Activated T-helper 1 cell treated with anti-CD3 and anti-CD28 coated beads, Interleukin-12 subunit alpha, Interleukin-12 subunit beta, Interleukin-2, Interleukin-4 antibody, amounts not matched to agents 30 ng/mL and 10 ng/mL and 1 ng/mL, durations not matched to agents 14 hours and 24 hours and 36 hours (primary cell): ENCODE measurements at places on chromosomes 11 and 22.

GRCh38 chr11:119816660-119817059 is 87.7 kb upstream of the NECTIN1 start:
- H3K27me3 ChIP-seq: peaks cover 7% of the 10 kb centered on the region
- DNase-seq: no peak
- no peak overlapping the region for H3K4me3 ChIP-seq
- H3K4me1 ChIP-seq: no peaks in the 10 kb centered on the region
- no peaks in the 10 kb centered on the region for H3K36me3 ChIP-seq
- no peak overlapping the region for H3K27ac ChIP-seq

DNA sequence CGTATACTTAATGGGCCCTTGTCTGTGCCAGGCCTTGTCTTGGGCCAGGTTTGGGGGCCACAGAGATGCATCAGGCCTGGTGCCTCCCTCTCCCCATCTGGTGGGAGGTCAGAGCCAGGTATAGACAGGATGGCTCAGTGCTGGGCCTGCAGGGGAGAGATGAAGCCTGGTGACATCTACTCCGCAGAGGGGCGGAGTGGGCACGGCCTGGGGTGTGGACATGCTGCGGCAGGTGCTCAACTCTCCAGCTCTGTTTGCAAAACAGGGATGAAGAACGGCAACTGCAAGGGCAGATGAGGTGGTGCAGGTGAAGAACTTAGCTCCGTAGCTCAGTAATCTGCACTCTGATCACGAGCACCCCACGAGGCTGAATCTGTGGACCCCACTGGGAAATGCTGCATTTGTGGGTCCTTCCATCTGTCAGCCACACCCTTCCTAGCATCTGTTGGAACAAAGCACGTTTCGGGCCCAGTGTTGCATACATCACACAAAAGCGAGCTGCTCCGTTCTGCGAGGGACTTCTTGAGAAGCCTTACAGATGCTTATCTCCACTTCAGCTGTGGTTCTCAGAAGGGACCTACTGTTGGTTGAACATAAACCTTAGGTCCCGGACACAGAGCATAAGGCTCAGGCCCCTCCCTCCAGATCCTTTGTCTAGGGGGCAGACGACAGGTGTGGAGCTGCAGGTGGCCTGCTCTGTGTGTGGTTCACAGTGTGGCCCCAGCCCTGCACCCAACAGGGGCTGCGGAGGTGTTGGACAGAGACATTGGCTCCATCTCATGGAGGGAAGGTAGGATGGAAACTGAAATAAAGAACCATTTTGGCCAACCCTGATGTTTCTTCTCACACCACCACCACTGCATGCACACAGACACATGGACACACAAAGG is 78.3 kb downstream of the LRRC32 start:
- peaks cover 5% of the 10 kb centered on the region for H3K27me3 ChIP-seq
- no peak for DNase-seq
- H3K36me3 ChIP-seq: peaks cover 1% of the 10 kb centered on the region
- H3K4me1 ChIP-seq: peaks cover 79% of the 10 kb centered on the region

DNA sequence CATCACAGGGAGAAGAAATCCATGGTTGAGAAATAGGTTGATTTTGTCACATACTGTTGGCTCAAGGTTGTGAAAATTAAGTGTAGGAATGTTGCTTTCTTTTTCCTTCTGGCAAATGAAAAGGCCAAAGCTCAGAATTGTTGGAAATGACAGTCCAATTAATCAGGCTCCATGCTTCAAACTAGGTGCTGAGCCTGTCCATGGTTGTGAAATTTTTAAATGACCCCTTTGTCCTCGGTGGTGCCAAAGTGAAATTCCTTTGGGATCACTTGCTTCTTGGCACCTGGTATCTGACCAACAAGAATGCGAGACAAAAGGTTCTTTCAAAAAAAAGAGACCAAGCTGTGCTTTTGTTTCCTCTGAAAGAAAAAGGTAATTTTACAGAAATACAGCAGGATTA is 451.9 kb downstream of the ETS1 start:
- H3K4me1 ChIP-seq: no peaks in the 10 kb centered on the region
- no peaks in the 10 kb centered on the region for H3K36me3 ChIP-seq
- no peak overlapping the region for H3K4me3 ChIP-seq
- H3K27ac ChIP-seq: no peak overlapping the region
- DNase-seq: no peak
- H3K27me3 ChIP-seq: peaks cover 3% of the 10 kb centered on the region

- H3K27me3 ChIP-seq: no peaks in the 10 kb centered on the region
- no peaks in the 10 kb centered on the region for H3K36me3 ChIP-seq
- no peak for DNase-seq
- no peak overlapping the region for H3K4me3 ChIP-seq
Measured at GRCh38 chr11:86606836-86607481, 65.5 kb downstream of the ME3 start.

- no peaks in the 10 kb centered on the region for H3K27me3 ChIP-seq
- H3K4me1 ChIP-seq: peaks cover 11% of the 10 kb centered on the region
- no peak for DNase-seq
- no peak overlapping the region for H3K4me3 ChIP-seq
- no peak overlapping the region for H3K27ac ChIP-seq
- peaks cover 70% of the 10 kb centered on the region for H3K36me3 ChIP-seq
Measured at GRCh38 chr22:41885116-41885515, 29.8 kb downstream of the SHISA8 start.

- no peaks in the 10 kb centered on the region for H3K36me3 ChIP-seq
- H3K27ac ChIP-seq: no peak overlapping the region
Measured at GRCh38 chr11:120676991-120677390, 165.4 kb downstream of the GRIK4 start.

DNA sequence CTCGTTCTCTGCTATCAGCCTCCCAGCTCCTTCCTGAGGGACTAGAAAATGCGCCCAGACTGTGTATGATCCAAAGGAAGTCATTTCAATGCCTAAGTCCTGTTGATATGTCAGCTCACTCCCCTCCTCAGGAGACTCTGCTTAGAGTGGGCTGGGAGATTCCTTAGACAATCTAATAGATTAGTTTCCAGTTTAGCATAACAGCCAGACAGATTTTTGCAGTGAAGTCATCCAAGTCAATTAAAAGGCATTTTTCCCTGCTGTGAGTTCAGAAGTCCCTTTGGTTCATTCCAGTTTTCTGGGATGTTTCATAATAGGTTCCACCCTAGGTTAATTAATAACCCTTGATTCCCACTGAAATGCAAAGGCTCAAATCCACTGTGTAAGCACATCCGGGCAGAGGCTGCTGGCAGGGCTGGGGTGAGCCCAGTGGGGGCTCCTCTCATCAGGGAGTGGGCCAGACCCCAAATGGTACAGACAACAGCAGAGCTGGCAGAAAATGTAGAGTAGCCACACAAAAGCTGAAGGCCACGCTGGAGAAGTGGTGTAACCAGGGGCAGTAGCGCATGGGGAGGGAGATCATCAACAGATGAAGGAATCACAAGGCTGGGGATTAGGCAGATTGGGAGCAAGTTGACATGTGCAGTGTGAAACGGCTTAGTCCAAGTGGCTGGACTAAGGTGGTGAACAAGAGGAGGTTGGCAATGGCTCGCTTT is 90.6 kb downstream of the SYN3 start:
- no peak overlapping the region for H3K4me3 ChIP-seq
- DNase-seq: no peak
- H3K36me3 ChIP-seq: no peaks in the 10 kb centered on the region
- no peaks in the 10 kb centered on the region for H3K4me1 ChIP-seq

- peaks cover 3% of the 10 kb centered on the region for H3K4me1 ChIP-seq
- peaks cover 53% of the 10 kb centered on the region for H3K36me3 ChIP-seq
- H3K27ac ChIP-seq: no peak overlapping the region
- H3K4me3 ChIP-seq: no peak overlapping the region
- no peak for DNase-seq
- no peaks in the 10 kb centered on the region for H3K27me3 ChIP-seq
Measured at GRCh38 chr11:61844909-61845565, 16.9 kb downstream of the FADS2 start.

DNA sequence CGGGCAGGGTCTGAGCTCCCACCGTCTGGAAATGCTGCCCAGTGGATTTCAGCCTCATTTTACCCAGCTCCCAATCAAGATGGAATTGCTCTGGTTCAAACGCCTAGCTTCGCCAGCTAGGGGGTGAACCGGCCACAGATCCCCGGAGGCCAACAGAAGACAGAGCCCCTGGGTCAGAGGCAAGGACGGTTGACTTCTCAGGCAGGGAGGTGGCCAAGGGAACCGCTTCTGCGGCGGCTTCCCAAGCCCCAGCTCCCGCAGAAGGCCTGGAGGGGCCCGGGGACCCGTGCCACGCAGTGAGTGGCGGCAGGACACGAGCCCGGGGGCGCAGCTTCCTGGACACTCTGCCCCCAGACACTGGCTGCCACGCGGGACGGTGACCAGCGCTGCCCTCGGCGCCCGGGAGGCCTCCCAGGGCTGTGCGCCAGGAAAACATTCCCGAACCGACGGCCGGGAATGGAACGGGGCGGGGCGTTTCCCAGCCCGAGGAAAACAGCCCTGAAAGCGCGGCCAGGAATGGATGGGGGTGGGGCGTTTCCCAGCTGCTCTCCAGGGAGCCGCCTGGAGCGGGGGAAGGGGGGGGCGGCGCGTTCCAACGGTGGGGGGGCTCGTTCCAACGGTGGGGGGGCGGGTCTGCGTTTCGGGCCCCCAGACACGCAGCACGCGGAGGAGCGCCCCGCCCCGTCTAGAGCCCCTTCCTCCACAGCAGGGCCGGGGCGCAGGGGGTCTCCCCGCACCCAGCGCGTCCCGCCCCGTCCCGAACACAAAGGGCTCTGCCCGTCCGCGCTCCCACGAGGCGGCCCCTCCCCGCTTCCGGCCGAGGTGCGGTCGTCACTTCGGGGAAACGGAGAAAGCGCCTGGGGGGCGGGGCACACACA is 13.5 kb upstream of the B4GALNT4 start:
- H3K36me3 ChIP-seq: no peaks in the 10 kb centered on the region
- H3K4me1 ChIP-seq: peaks cover 26% of the 10 kb centered on the region
- H3K27me3 ChIP-seq: peaks cover 4% of the 10 kb centered on the region
- peak overlapping the region; percentile 86 for H3K4me3 ChIP-seq
- H3K27ac ChIP-seq: peak overlapping the region; percentile 93

DNA sequence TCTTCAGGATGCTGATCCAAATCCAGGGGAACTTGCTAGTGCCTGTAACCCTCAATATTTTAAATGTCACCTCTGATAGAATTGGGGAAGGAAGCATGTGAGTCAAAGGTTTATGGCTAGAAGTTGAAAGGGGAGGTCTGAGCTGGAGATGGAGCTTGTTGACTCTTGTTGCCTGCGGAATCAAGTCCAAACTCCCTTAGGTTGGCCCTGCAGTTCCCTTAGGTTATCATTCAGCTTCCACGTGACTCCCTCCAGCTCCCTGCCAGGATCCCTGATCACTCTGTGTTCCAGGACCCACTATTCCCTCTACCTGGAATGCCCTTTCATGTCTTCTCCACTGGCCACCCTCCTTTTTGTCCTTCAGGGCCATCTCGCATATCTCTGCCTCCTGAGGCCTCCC is 26.2 kb upstream of the LIPT2 start:
- H3K36me3 ChIP-seq: no peaks in the 10 kb centered on the region
- H3K27ac ChIP-seq: no peak overlapping the region
- peaks cover 31% of the 10 kb centered on the region for H3K27me3 ChIP-seq
- H3K4me3 ChIP-seq: no peak overlapping the region
- no peak for DNase-seq

GRCh38 chr11:19905280-19905853 is 192.7 kb downstream of the NAV2 start:
- DNase-seq: no peak
- no peaks in the 10 kb centered on the region for H3K27me3 ChIP-seq
- H3K4me3 ChIP-seq: no peak overlapping the region
- no peaks in the 10 kb centered on the region for H3K4me1 ChIP-seq
- H3K27ac ChIP-seq: no peak overlapping the region
- no peaks in the 10 kb centered on the region for H3K36me3 ChIP-seq

GRCh38 chr11:78050964-78051831 is 12.5 kb upstream of the THRSP start:
- H3K27me3 ChIP-seq: no peaks in the 10 kb centered on the region
- no peak for DNase-seq
- peak overlapping the region; percentile 68 for H3K27ac ChIP-seq
- H3K4me1 ChIP-seq: peaks cover 10% of the 10 kb centered on the region
- H3K36me3 ChIP-seq: no peaks in the 10 kb centered on the region

GRCh38 chr11:44859528-44859925 is 91.2 kb downstream of the TP53I11 start:
- no peak overlapping the region for H3K27ac ChIP-seq
- H3K4me3 ChIP-seq: no peak overlapping the region
- DNase-seq: no peak
- peaks cover 2% of the 10 kb centered on the region for H3K36me3 ChIP-seq
- H3K27me3 ChIP-seq: peaks cover 45% of the 10 kb centered on the region

- no peak overlapping the region for H3K4me3 ChIP-seq
- DNase-seq: no peak
- no peak overlapping the region for H3K27ac ChIP-seq
- H3K36me3 ChIP-seq: no peaks in the 10 kb centered on the region
- H3K4me1 ChIP-seq: no peaks in the 10 kb centered on the region
Measured at GRCh38 chr11:35582033-35582432, 36.2 kb upstream of the FJX1 start.

GRCh38 chr22:22995166-22995565 is 75.2 kb upstream of the GNAZ start:
- DNase-seq: no peak
- no peaks in the 10 kb centered on the region for H3K4me1 ChIP-seq
- peaks cover 1% of the 10 kb centered on the region for H3K36me3 ChIP-seq
- H3K27ac ChIP-seq: no peak overlapping the region

GRCh38 chr11:4085575-4085974 is 9.0 kb upstream of the RRM1 start:
- no peak for DNase-seq
- no peak overlapping the region for H3K27ac ChIP-seq
- H3K4me1 ChIP-seq: peaks cover 40% of the 10 kb centered on the region
- H3K4me3 ChIP-seq: no peak overlapping the region
- no peaks in the 10 kb centered on the region for H3K27me3 ChIP-seq

- no peak for DNase-seq
- peaks cover 9% of the 10 kb centered on the region for H3K27me3 ChIP-seq
- H3K36me3 ChIP-seq: no peaks in the 10 kb centered on the region
- no peak overlapping the region for H3K4me3 ChIP-seq
- no peak overlapping the region for H3K27ac ChIP-seq
Measured at GRCh38 chr22:22578702-22579424, 19.8 kb upstream of the PRAME start.

- no peaks in the 10 kb centered on the region for H3K36me3 ChIP-seq
- H3K27ac ChIP-seq: no peak overlapping the region
- no peaks in the 10 kb centered on the region for H3K4me1 ChIP-seq
- peaks cover 8% of the 10 kb centered on the region for H3K27me3 ChIP-seq
- DNase-seq: no peak
- no peak overlapping the region for H3K4me3 ChIP-seq
Measured at GRCh38 chr22:44385296-44385610, 72.5 kb upstream of the SHISAL1 start.

DNA sequence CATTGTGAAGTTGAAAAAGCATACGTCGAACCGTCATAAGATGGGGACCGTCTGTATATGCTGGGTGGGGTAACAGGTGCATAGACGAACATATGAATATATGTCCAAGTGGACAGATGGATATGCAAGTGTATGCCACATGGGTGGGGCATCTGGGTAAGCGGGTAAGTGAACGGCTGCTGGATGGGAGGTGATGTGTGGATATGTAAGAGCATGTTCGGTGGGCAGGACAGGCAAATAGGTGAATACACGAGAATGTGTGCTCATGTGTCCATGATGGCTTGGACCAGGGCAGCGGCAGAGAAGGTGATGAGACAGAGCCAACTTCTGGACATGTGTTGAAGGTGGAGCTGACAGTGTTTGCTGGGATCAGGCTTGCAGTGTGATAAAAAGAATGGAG is 12.0 kb downstream of the IFITM10 start:
- H3K4me1 ChIP-seq: no peaks in the 10 kb centered on the region
- H3K4me3 ChIP-seq: no peak overlapping the region
- no peaks in the 10 kb centered on the region for H3K36me3 ChIP-seq
- H3K27ac ChIP-seq: no peak overlapping the region

GRCh38 chr22:29268511-29269229 is 602 bp downstream of the EWSR1 start:
- H3K27me3 ChIP-seq: no peaks in the 10 kb centered on the region
- peaks cover 55% of the 10 kb centered on the region for H3K36me3 ChIP-seq
- peak; percentile 35 for DNase-seq
- peaks cover 57% of the 10 kb centered on the region for H3K4me1 ChIP-seq
- H3K4me3 ChIP-seq: peak overlapping the region; percentile 96
